ENCODE measurements at places on chromosomes 7 and 10.

- DNase-seq, result no peak
These were observed 19.7 kb downstream of the ESYT2 start for GRCh38 chr7:158809596-158809995.

DNA sequence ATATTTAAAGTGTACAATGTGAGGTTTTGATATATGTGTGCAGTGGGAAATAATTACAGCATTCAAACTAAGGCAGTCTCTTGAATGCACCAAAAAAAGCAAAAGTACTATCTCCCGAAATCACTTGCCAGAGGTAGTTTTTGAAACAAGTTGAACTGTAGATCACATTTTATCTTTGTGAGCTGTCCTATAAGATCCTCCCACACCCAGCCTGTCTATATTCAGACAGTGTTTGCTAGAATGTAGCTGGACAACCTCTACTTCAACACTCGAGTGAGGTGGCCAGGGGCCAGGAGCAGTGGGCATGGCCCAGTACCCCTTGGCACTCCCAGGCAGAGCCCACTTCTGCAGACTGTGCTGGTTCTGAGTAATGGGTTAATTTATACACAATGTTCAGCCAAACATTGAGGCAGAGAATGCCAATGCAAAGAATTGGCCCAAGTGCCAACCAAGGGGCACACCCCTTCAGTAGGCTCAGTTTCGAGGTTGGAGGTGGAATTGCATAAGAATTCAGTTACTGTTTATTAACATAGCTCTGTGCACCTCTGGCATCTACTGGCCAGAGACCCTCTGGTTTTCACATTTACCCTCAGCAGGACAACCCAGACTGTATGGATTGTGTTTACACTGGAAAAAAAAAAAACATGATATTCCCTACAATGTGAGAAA lies 70.5 kb downstream of the AHR start:
- no peak for DNase-seq

- no peak for DNase-seq
These were observed 6.8 kb downstream of the LMBR1 start for GRCh38 chr7:156886020-156886795.

DNA sequence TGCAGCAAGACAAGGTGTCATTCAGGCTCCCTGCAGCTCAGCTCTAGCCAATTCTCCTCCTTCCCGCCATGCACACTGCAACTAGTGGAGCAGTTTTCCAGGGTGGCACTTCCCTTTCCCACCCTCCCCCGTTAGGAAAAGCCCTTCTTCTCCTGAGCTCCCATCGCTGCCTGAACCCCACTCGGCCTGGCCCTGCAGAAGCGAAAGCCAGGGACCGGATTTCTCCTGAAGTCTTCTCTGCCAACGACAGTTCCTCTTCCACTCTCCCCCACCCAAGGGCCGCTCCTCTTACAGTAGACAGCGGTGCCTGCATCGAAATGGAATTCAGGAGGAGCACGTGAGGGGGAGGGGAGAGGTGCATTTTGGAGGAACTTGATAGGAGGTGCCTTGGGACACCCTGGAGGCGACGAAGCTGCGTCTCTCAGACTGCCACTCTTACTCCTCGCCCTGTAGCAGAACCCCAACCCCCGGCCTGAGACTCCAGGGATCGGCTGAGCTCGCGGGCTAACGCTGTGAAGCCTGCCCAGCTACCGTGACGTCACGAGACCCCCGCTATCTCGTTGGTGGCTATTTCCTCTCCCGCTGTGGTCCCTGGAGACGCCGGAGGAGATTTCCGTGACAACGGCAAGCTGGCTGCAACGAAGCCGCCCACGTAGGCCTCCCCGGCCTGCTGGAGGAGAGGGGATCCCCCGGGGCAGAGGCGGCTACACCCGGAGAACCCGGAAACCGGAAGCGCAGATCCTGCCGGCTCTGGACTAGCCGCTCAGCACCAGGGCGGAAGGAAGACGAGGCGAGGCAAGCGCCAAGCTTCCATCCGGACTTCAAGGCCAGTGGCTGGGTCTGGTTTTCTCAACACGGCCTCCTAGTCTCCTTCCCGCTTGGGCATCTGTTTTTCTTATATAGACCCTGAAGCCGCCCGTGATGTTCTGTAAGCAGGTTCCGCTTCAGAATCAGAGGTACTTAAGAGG lies 109.7 kb downstream of the RALA start:
- peak; percentile 91 for DNase-seq

- DNase-seq, result no peak
These were observed 649.4 kb downstream of the SUGCT start for GRCh38 chr7:40784176-40784575.

GRCh38 chr10:124384172-124384571 lies 34.6 kb downstream of the OAT start:
- DNase-seq, result no peak

- DNase-seq, result no peak
These were observed 143.2 kb upstream of the MEOX2 start for GRCh38 chr7:15829691-15830090.

GRCh38 chr10:117736655-117737054 lies 194.1 kb downstream of the EMX2 start:
- DNase-seq, result no peak

- no peak for DNase-seq
These were observed 40.6 kb upstream of the PITRM1 start for GRCh38 chr10:3213208-3213607.

- no peak for DNase-seq
These were observed 99.1 kb upstream of the ABI1 start for GRCh38 chr10:26959841-26960240.

DNA sequence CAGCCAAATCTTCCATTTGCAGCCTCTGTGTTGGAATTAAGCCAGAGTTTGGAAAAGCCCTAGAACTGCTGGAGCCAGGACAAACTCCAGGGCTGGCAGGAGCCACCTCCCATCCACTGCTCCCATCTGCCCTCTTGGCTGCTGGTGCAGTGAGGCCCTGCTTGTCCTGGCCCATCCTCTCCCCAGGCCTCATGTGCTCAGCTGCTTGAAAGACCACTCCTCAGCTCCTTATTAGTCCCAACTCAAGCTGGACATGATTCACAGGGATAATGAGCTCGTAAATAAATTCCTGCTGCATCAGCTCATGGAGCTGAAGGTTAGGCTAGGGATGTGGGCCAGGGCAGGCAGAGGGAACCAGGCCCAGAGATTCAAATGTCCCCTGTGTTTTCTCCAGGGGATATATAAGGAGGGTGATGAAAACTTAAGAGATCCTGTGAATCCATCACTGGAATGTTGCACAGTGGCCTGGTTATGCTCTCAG lies 282.8 kb downstream of the RPS24 start:
- no peak for DNase-seq

DNA sequence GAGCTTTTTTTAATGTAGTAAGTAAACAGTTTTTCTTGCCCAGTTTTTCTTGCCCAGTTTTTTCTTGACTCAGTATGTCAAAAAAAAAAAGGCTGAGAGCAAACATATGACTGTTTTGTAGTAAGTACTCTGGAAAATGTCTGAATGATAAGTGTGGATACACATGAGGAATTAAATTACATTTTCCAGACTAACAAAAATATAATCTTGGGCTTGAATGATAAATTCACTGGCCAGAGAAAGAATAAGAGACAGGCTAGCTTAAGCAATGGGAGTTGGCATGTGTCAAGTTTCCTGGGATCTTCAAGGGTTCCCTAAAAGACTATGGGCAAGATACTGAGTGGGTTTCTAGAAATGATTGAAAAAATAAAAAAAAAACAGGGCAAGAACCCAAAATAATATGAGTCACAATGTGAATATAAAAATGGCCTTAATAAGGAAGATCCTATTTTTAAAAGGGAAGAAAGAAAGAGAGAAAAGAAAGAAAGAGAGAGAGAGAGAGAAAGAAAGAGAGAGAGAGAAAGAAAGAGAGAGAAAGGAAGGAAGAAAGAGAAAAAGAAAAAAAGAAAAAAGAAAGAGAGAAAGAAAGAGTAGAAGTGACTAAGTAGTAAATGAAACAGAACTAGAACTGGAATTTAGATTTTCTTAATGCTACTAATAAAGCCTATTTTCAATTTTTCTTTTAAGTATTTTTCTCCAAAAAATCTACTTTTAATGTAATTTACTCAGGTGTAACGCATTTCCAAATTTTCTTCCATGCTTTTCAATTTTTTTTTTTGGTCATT lies 60.2 kb downstream of the TFPI2 start:
- DNase-seq, result no peak

- no peak for DNase-seq
These were observed 63.1 kb upstream of the ASAH2 start for GRCh38 chr10:50314169-50315071.

DNA sequence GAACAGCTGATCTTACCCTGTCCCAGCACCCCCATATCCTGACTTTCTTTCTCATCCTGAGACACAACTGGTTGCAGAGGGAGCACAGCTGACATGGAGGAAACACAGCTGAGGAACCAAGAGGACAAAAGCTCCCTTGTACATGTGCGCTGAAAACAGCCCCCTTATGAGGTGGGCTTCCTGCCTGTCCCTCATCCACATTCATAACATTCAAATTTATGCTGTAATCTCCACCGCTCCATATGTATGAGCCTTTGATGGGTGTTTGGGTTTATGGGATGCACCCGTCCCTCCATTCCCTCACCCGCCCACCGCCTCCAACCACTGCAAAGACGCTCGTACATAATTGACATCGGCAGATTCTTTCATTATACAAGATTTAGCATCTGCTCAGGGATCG lies 49.6 kb upstream of the BTRC start:
- no peak for DNase-seq

DNA sequence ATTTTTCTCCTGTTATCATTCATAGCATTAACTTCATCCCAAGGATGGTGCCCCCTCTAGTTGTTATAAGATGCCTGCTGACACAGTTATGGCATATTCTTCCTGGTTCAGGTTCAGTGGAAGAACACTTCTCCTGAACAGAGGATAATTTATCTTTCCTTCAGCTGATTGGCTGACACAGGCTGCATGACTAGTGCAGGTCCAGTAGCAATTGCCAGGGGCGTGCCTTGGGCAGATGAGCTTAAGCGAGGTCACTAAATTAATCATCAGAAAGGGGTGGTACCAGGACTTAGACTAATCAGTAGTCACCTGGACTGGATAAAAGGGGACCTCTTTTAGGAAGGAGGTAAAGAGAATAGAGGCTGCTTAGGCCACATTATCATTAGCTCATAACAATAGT lies 42.3 kb downstream of the BZW2 start:
- DNase-seq, result no peak

All from activated naive CD4-positive, alpha-beta T cell (primary cell).